ENCODE measurements at places on chromosomes 7 and 10.

GRCh38 chr7:24340727-24341126, 56.7 kb downstream of the NPY start:
- no peak for DNase-seq

- DNase-seq, result no peak
Measured at GRCh38 chr7:131143869-131144268, 183.8 kb upstream of the MKLN1 start.

DNA sequence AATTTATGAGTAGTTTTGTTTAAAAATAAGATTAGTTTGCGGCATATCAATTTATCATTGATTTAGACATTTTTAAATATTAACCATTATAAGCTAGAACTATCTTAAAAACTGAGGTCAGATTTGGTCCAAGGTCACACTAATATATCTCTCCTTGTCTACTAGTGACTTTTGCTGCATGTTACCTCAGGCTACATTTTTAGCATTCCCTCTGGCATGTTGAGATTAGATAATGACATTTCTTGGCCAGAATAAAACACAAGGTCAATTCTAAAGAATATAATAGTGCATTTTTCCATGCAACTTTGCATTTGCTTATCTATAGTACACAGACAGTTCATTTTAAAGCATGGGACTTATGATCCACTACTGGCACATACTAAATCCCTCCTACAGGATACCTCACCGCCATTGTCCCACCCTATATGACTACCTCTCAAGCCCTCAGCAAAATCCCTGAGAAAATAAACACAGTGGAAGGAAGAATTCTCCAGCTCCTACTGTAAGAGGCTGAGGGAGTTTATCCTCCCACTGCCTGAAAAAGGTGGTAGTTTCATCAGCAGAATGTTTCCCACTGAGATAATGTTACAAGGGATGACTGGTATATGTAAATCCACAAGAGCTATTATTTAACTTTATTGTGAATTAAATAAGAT, 816.4 kb downstream of the GRM8 start:
- DNase-seq, result no peak

GRCh38 chr10:124126983-124127385, 33.6 kb upstream of the CHST15 start:
- DNase-seq, result no peak

DNA sequence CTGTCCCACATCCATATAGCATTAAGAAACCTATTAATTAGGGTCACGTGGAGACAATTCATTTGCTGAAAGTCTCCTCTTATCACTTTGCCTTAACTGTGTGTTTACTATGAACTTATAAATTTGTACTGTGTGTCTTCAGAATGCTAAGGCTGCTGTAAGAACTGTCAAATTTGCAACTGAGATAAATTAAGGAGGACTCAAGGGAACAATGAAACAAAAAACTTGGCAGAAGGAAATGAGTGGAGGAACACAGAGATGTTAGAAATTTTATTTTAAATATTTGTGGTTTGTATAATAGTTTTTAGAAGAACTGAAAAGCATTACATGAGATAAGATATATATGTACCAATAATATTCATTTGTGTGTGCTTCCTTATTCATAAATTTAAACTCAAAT, 1005.3 kb upstream of the SORCS1 start:
- no peak for DNase-seq

- DNase-seq, result no peak
Measured at GRCh38 chr10:103595933-103596726, 102.6 kb downstream of the NEURL1 start.

- no peak for DNase-seq
Measured at GRCh38 chr7:66207540-66207939, 2.4 kb downstream of the TPST1 start.

GRCh38 chr7:97771576-97771975, 39.7 kb downstream of the TAC1 start:
- DNase-seq, result no peak

- no peak for DNase-seq
Measured at GRCh38 chr7:152076324-152076821, 50.9 kb downstream of the GALNT11 start.

- DNase-seq, result no peak
Measured at GRCh38 chr7:69780379-69780778, 182.1 kb downstream of the AUTS2 start.

- DNase-seq, result no peak
Measured at GRCh38 chr10:122142641-122143237, 128.4 kb upstream of the BTBD16 start.

GRCh38 chr10:11441151-11441535, 170.3 kb downstream of the USP6NL start:
- no peak for DNase-seq

GRCh38 chr7:48087349-48087748, 1.7 kb upstream of the UPP1 start:
- no peak for DNase-seq

GRCh38 chr10:29608062-29608461, 26.7 kb downstream of the SVIL start:
- DNase-seq, result no peak

GRCh38 chr7:135342887-135343286, 109.2 kb downstream of the STRA8 start:
- no peak for DNase-seq

- no peak for DNase-seq
Measured at GRCh38 chr7:44262031-44262430, 61.3 kb downstream of the YKT6 start.

GRCh38 chr10:65341323-65341925, 1584.4 kb upstream of the LRRTM3 start:
- no peak for DNase-seq

DNA sequence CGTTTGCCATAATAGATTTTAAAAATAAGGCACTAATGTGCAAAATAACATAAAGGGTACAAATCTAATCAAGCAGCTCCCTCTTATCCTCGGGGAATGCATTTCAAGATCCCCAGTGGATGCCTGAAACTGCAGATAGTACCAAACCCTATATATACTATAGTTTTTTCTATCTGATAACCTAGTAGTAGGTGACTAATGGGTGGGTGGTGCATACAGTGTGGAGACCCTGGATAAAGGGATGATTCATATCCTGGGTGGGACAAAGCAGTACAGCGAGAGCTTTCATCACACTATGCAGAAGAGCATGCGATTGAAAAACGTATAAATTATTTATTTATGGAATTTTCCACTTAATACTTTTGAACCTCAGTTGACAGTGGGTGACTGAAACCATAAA, 464.5 kb downstream of the GRID1 start:
- no peak for DNase-seq

- DNase-seq, result no peak
Measured at GRCh38 chr7:156021471-156021870, 209.2 kb upstream of the SHH start.

- DNase-seq, result no peak
Measured at GRCh38 chr7:108232076-108232475, 101.9 kb upstream of the LAMB4 start.

DNA sequence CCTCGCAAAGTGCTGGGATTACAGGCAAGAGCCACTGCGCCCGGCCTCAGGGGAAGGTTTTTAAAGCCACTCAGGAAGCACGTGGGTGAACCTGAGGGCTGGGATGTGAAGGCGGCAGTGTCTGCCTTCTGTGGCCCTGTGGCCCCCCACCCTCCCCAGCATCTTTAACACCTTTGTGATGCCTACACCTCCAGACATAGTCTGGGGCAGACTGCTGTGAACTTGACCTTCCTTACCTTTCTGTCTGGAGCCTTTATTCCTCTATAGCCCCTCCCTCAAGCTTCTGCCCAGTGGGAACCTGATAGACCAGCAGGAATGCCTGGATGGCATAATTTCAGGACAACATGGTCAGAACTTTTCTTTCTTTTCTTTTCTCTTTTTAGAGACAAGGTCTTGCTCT, 550.2 kb downstream of the GALNT17 start:
- DNase-seq, result no peak

- DNase-seq, result no peak
Measured at GRCh38 chr7:128259131-128260061, 18.3 kb downstream of the LEP start.

DNA sequence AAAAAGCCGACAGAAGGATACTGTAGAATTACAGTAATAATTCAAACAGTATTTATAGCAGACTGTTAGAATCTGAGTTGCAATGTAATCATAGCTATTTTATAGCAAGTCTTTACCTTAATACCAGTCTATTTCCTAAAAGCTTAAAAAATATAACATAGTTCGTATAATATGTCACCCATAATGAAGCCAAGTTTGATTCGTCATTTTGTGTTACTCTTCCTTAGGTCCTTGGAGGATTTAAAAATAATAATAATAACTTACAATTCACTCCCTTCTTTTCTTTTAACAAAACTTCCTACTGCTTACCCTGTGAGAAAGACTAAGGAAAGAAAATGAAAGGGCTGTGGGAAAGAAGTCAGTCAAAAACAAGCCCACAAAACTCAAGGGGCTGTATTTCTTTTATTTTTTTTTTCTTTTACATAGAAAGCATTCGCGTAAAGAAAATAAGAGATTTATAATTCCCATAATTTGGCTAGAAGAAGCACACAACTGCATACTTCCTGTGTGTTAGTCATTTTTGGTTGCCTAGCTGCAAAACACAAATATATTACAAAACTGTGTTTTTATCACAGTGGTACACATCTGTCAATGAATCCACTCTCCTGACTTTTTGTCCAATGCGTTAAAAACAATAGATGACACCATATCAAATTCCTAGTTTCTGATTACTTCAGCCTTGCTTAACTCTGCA, 187.2 kb upstream of the CELF2 start:
- no peak for DNase-seq

GRCh38 chr10:114925587-114926586, 12.1 kb upstream of the TRUB1 start:
- DNase-seq, result no peak

Data from CD4-positive, alpha-beta T cell (primary cell).